ENCODE measurements at places on chromosomes 2 and 18.

DNA sequence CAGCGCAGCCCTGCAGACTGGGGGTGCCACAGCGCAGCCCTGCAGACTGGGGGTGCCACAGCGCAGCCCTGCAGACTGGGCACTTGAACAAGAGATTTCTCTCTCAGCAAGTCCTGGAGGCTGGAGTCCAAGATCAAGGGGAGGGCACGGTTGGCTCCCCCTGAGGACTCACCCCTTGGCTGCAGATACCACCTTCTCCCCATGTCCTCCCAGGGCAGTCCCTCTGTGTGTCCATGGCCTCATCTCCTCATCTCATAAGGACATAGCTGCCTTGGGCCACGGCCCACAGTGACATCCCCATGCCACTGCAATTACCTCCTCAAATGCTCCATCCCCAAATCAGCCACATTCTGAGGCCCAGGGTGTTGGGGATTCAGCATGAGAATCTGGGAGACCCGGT, 98.2 kb downstream of the TPO start:
- no peak for DNase-seq

DNA sequence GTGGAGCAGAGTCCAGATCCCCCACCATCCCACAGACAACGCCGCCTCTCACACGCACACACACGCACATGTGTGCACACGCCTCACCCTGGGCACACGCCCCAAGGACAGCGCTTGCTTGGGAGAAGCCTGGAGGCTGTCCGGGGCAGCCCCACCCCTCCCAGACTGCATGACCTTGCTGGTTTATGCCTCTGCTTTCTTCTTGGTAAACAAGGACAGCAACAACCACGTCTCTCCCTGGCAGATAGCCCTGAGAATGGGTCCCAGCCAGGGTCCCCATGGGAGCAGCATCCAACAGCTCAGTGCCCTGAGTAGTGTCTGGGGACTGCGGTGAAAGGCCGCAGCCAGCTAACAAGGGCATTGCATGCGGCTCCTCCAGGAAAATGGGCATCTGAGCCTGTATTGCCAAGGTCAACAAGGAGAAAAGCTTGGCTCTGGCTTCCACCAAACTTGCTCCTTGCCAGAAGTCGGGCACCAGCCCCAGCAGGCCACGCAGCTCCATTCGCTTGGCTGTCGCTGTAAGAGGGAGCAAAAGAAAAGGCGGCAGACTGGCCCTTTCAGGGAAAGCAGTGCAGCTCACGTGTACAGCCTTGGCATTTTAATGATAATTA, 234.6 kb downstream of the EIPR1 start:
- DNase-seq, result no peak

DNA sequence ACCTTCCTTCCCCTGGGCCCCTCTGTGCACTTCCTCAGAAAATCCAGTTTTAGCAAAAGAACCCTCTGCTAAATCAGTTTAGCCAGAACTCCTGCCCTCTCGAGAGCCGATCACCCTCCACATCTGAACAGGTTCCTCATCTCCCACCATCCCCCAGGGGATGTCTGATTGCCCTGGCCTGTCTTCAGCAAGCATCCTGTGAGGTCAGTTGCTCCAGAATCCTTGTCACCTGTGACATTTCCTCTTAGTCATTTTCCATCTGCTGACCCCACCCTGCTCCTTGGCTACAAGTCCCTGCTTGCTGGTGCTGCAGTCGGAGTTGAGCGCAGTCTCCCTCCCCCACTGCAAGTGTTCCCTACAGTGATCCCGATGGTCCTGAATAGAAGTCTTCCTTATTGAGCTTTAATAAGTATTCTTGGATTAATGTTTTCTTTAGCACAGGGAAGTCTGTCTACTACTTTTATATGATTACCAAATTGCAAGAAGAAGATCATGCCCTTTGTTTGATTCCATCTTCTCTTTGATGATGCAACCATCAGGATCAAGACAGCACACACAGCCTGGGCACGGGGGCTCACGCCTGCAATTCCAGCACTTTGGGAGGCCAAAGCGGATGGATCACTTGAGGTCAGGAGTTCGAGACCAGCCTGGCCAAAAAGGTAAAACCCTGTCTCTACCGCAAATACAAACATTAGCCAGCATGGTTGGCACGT, 30.9 kb upstream of the UBE2F start:
- DNase-seq, result no peak

GRCh38 chr2:237075749-237076599, 9.7 kb upstream of the COPS8 start:
- DNase-seq, result no peak

GRCh38 chr2:102013206-102014040, 21.7 kb downstream of the IL1R2 start:
- no peak for DNase-seq

- DNase-seq, result no peak
Measured at GRCh38 chr2:219496825-219497494, 1.7 kb upstream of the GMPPA start.

DNA sequence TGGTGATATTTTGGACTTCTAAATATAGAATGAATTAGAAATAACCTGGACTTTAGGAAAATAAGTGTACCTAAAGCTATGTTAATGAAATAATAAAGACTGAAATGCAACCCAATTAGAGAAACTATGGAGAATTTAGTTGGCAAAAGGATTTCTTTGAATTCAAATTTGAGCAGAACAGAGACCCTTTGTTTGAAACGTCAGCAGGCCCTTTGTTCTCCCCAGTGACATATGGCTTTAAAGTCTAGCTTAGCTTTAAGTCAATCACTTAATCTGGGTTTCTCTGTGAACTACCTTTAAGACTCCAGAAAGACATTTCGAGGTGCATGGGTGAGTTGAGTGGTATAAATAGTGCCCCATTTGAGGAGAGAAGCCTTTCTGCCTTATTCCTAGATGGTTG, 130.5 kb upstream of the CREB1 start:
- no peak for DNase-seq

DNA sequence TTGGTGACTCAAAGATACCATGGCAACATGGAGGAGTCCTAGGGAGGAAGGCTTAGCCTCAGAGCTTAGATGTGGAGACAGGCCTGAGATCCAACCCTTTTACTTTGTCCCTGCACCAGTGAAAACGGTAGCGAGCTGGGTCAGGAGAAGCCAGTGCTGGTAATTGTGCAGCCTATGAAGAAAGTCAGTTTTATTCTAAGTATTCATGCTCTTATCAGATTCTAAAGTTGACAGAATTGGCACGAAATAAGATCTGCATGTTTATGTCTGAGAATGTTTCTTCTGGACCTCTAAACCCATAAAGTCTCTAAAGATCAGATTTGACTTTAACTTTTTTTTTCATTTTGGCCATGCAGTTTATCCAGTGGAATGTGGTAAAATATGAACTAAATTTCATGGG, 93.8 kb downstream of the SCG2 start:
- DNase-seq, result no peak

- DNase-seq, result no peak
Measured at GRCh38 chr2:216242365-216242764, 129.9 kb downstream of the MARCHF4 start.

GRCh38 chr2:35035883-35036282, 1319.7 kb upstream of the CRIM1 start:
- no peak for DNase-seq

- no peak for DNase-seq
Measured at GRCh38 chr2:46848447-46848846, 67.2 kb downstream of the MCFD2 start.

- DNase-seq, result no peak
Measured at GRCh38 chr2:134276381-134277172, 22.7 kb downstream of the MGAT5 start.

DNA sequence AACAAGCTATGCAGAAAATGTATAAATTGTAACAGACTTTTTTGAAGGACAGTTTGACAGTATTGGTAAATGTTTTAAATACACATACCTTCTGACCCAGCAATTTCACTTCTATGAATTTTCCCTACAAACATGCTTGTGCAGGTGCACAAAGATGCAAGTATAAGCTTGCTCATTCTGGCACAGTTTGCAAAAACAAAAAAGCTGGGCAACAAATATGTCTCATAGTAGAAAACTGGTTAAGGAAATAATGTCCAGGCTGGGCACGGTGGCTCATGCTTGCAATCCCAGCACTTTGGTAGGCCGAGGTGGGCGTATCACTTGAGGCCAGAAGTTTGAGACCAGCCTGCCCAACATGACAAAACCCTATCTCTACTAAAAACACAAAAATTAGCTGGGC, 96.9 kb upstream of the NEDD4L start:
- no peak for DNase-seq

DNA sequence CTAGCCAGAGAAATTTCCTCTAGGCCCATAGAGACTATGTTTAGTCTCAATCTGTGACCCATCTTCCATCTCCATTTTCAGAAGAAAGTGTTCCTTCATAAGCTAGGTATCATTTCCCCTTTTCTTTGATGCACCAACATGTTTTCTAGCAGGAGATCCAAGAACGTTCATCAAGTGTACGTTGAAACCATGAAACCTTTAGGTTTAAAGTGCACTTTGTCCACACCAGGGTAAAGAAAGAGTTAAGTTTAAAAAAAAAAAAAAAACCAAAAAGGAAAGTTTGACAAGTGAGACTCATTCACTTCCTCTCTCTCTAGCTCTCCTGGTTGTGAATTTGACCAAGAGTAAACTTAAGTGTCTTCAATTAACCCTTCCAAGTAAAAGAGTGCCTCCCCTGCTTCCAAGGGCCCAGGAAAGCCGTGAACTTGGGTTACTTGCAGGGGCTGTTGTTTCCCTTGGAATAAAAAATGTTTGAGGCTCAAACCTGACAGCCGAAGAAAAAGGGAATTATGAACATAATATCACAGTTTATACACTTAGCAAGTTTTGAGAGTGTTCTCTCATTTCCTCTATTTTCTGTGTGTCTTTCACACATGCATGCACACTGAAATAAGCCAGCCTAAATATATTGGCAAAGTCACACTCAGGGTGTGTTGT, 56.7 kb downstream of the LBH start:
- no peak for DNase-seq

GRCh38 chr2:163375472-163375871, 360.3 kb downstream of the FIGN start:
- no peak for DNase-seq

GRCh38 chr2:10772868-10773215, 39.7 kb downstream of the PDIA6 start:
- DNase-seq, result no peak

DNA sequence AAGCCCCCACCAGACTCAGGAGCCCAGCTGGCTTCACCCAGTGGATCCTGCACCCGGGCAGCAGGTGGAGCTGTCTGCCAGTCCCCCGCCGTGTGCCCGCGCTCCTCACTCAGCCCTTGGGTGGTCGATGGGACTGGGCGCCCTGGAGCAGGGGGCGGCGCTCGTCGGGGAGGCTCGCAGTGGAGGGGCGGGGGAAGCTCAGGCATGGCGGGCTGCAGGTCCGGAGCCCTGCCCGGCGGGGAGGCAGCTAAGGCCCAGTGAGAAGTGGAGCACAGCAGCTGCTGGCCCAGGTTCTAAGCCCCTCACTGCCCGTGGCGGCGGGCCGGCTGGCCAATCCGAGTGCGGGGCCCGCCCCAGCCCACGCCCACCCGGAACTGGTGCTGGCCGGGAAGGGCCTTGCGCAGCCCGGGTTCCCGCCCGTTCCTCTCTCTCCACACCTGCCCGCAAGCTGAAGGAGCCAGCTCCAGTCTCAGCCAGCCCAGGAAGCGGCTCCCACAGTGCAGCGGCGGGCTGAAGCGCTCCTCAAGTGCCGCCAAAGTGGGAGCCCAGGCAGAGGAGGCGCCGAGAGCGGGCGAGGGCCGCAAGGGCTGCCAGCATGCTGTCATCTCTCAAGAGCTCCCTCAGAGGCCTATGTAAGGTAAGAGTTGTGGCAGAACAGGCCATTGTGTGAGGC, 1307.8 kb upstream of the TMEFF2 start:
- no peak for DNase-seq

- DNase-seq, result no peak
Measured at GRCh38 chr2:30446602-30447148, 371 bp upstream of the LCLAT1 start.

DNA sequence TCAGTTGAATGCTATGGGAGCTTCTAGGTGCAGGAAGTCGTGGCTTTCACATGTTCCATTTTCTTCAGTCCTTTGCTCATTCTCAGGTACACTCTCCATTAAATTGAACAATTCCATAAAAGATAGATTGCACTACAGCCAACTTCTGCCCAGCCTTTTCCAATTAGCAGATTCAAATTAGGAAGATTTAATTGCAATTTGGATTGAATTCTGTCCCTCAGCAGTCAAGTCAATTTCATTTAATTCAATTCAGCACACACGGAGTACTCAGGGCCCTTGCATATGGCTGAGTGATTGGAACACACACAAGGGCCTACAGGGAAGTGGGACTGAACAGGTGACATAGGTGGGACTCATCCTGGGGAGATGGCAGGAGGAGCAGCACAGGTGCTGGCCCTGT, 220.4 kb downstream of the LOXHD1 start:
- no peak for DNase-seq

DNA sequence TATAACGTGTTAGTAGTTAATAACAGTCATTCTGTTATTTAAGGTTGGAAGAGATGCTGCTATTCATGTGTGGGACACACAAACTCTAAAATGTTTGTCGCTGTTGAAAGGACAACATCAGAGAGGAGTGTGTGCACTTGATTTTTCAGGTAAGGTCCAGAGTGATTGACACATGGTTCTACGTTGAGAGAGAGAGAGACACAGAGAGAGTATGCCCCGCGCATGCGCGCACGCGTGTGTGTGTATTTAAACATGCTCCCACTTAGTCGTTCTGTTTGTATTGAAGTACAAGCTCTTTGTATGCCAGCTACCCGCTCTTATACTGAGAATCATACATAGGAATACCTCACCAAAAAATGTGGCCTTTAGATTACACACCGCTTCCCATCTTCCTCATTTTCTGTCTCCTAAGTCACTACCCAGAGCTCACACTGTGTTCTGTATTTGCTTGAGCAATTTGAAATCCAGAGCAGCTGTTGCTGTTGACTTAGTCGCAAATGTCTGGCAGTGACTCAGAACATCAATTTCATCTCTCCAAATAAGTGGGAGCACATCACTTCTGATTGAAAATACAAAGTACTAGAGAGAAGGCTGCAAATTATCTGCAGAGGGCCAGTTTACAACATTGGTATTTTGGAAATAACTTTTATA, 148.1 kb downstream of the EML6 start:
- no peak for DNase-seq

DNA sequence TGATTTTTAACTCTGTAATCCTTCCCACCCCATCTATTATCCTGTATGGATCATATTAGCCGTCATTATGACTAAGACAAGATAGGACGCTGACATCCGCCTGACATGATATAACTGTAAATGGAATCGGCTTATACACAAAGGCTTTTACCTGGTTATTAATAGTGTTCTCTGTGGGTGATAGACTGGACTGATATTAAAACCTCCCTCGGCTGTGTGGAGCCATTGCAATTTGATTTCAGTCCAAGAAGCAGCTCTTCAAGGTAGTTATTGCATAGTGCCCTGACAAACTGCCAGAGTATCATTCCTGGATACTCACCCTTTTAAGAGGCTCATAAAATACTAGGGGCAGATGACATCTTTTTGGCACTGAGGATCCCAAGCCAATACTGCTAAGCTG, 226.1 kb upstream of the HNRNPA3 start:
- DNase-seq, result no peak

DNA sequence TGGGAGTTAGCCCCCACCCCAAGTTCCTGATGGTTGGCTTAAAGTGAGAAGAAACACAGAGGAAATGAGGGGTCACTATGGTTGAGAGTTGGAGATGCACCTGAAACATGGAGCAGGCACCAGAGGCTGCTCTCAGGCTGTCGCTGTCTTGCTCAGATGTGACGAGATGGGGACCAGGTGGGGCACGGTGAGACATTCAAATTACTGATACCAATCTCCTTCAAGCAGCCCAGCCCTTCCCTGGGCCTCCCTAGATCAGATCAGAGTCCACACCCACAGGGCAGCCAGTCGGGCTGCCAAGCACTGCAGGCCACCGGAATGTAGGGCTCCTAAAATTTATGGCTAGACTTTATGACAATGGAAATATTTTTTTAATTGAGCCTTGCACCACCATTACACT, 176.6 kb downstream of the CELF4 start:
- no peak for DNase-seq

- no peak for DNase-seq
Measured at GRCh38 chr2:224919472-224920110, 122.7 kb downstream of the DOCK10 start.
